ENCODE measurements at places on chromosomes 6 and 20. TPM values are rescaled to one million over a fixed set of nuclear protein-coding genes. Genes with fewer than 3 reads are reported as not detected.

DNA sequence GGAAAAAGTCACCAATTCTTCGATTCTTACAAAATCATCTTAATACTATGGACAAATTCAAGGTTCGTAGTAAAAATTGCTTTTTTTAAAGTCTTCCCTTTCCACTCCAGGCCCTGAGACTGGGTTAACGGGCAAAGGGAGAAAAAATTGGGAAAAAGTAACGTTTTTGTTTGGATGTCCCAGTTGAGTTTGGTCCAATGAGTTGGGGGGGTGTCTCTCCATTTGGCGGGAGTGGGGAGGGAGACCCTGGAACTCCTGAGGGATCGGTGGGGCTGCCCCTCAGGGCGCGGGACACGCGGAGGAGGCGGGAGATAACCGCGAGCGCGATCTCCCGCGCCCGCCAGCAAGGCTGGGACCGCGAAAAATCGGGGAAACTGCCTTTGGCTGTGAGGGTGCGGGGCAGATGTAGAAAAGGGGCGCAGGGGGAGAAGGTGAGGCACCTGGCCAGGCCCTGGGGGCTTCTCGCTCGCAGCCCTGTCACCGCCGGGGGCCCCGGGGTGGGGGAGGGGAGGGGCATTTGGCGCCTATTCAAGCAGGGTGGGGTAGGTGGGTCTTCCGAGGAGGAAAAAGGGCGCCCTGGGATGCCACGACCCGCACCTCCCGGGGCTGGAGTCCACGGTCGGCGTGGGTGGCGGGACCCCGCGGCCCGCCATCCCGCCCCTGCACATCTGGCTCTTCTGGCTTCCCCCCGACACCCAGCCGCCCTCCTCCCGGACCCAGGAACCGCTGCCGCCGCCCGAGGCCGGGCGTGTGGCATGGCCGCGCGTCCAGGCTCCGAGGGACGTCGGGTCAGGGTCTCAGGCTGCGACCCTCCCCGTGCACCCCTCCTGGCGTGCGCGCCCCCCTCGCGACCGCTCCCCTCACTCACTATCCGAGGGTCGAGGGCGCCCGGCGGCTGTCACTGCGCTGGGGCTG, 595 bp downstream of the FBXO5 start:
- no peak for DNase-seq

The GSTA3 gene
- total RNA-seq, result not detected

DNA sequence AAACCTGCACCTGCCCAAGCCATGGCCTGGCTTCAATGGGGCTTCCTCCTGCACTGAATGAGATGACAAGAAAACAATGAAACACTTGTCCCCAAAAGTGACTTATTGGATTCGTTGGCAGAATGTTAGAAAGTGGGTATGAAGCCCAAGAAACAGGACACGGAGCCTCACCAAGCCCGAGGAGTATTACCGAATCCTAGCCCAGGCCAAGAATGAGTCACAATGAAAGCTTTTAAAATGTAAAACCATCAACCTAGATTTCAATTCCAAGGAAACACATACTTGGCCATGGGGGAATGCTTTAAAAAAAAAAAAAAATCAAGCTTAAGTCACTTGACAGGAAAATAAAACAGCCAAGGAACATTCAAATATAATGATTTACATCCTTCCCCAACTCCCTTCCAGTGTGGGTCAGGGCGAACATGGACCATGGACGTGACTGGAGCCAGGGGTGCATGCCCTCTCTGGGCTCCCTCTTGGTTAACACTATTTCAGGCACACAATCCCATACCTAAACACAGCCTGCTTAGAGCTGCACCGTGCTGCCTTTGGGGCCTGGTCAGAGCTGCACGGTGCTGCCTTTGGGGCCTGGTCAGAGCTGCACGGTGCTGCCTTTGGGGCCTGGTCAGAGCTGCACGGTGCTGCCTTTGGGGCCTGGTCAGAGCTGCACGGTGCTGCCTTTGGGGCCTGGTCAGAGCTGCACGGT, 3.1 kb upstream of the STX16 start:
- no peak for DNase-seq

The HLA-A gene
- 223 TPM for total RNA-seq

DNA sequence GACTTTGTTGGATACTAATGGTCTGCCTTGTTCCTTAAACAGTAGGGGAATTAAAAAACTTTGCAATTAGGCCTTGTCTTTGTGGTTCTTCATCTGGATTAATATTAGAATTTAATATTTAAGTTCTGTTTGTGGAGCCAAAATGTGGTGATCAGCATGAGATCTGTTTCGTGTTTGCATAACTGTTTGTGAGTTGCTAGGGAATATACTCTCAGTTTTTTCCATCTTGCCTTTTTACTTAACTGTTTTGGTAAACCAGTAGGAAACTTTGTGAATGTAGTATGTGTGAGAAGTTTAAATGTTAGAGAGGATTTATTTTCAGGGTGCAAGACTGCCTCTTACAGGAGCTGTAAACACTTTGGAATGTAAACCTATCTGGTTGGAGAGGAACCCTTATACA, 35.6 kb downstream of the LRRC1 start:
- DNase-seq, result no peak

GRCh38 chr6:78259935-78260334, 607.1 kb downstream of the MEI4 start:
- DNase-seq, result no peak

DNA sequence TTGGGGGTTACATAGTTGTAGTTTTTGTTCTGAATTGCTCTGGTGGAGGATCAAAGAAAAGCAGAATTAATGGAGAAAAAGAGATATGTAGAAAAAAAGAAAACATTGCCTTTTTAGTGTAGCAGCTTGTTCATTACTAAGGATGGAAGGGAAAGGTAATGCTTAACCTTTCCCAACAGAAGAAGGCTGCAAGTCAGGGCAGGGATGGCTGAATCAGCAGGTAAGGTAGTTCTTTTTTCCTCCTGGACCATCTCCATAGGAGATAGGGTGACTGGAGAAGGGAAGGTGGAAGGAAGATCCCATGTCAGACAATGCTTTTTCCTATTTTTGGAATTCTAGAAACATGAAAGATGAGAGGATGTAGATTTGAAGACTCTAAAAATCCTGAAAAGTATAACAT, 79.4 kb upstream of the SUPT3H start:
- no peak for DNase-seq

The TMEM170B gene
- 1.7 TPM for total RNA-seq
